ENCODE measurements at places on chromosomes 7 and 10. TPM values are rescaled to one million over a fixed set of nuclear protein-coding genes. Genes with fewer than 3 reads are reported as not detected.

Gene CLDN3
- not detected for total RNA-seq

Gene ZNF727
- 2.1 TPM for total RNA-seq

Gene SLC18A2
- total RNA-seq: not detected

Gene SCD
- total RNA-seq: 2.3 TPM

Gene COL28A1
- total RNA-seq: 1.2 TPM

DNA sequence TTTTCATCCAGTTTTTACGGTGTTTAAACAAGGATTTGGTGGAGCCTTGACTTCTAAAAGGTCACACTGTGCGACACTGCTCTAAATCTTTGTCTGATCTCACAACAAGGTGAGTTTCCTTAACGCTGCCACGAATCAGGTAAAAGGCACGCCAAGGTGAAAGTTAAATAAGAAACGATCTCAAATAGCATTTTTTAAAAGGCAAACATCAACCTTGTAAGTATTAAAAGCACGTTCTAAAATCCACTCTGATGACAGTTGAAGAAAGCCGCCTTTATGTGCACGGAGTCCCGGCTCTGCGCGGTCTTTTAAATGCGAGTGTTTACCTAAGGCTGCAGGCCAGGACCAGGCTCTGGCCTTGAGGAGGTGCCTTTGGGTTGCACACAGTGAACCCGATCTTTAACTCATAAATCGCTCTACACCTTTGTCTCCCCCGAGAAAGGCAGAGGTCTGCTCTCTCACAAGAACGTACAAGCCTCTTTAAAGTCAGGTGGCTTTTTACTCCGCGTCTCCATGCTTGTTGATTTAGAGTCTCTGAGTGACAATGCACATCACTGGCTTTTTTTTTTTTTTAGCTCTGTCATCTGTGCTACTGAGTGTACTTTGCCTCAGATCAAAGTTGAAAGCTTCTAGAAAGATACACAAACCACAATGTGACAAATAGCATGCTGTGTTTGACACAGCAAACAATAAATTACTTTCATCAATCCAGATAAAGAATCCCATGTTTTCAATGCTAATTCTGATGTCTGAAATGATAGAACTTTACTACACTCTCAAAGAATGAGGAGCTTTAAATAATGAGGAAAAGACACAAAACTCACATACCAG lies 25.9 kb upstream of the RNF32 start:
- no peaks in the 10 kb centered on the region for H3K36me3 ChIP-seq
- no peak overlapping the region for H3K4me3 ChIP-seq
- H3K27me3 ChIP-seq: no peaks in the 10 kb centered on the region
- DNase-seq: no peak
- no peak overlapping the region for H3K27ac ChIP-seq

- peaks cover 17% of the 10 kb centered on the region for H3K4me1 ChIP-seq
- H3K36me3 ChIP-seq: no peaks in the 10 kb centered on the region
- H3K27me3 ChIP-seq: no peaks in the 10 kb centered on the region
- H3K4me3 ChIP-seq: no peak overlapping the region
- H3K27ac ChIP-seq: no peak overlapping the region
These were observed 425.2 kb upstream of the NFE2L3 start for GRCh38 chr7:25726781-25727311.

DNA sequence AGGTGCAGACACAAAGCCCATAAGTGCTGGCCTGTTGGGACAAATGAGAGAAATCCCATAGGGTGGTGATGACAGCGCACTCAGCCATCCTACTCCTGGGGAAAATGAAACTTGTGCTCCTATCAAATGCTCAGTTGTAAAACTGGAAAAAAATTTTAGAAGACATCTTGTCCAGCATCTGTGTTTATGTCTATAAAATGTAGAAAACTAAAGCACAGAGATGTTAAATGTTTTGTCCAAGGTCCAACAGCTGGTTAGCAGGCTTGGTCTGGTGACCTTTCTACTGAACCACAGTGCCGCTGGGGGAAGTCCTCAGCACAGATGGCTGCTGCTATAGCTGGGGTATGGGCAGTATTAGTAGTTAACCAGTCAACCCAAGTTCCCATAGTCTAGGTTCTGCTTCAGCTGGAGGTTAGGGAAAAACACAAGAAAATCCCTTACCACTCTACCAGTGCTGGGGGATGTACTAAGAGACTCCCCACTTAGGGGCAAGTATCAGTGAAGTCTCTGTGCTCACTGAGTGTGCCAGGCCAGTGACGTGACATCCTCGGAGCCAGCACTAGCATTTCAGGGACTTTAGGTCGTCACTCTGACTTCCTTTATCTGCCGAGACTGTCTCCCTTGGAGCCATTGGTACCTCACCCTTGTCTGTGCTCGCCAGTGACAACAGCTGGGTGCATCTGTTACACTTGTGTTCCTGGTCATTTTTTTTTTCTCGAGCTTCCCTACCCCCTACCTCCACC lies 1.9 kb downstream of the TSPAN33 start:
- no peak overlapping the region for H3K4me3 ChIP-seq
- no peaks in the 10 kb centered on the region for H3K27me3 ChIP-seq
- no peak for DNase-seq
- H3K36me3 ChIP-seq: no peaks in the 10 kb centered on the region

All from heart left ventricle (tissue), 16 donors.